ENCODE measurements at places on chromosomes 3 and 15.
A peak's percentile ranks its signal among the peaks of the same experiment; 100 is the strongest.

- no peak for DNase-seq
These were observed 63.1 kb upstream of the CSPG5 start for GRCh38 chr3:47641739-47642138.

- DNase-seq: no peak
These were observed 367.0 kb downstream of the TIGIT start for GRCh38 chr3:114660808-114661207.

- DNase-seq: no peak
These were observed 422.7 kb downstream of the PLCL2 start for GRCh38 chr3:17307482-17307881.

GRCh38 chr3:176046703-176047102, 1150.6 kb downstream of the TBL1XR1 start:
- no peak for DNase-seq

GRCh38 chr3:187957165-187957581, 196.8 kb upstream of the LPP start:
- DNase-seq: no peak

GRCh38 chr15:35040339-35041255, 44.5 kb downstream of the NANOGP8 start:
- DNase-seq: no peak

DNA sequence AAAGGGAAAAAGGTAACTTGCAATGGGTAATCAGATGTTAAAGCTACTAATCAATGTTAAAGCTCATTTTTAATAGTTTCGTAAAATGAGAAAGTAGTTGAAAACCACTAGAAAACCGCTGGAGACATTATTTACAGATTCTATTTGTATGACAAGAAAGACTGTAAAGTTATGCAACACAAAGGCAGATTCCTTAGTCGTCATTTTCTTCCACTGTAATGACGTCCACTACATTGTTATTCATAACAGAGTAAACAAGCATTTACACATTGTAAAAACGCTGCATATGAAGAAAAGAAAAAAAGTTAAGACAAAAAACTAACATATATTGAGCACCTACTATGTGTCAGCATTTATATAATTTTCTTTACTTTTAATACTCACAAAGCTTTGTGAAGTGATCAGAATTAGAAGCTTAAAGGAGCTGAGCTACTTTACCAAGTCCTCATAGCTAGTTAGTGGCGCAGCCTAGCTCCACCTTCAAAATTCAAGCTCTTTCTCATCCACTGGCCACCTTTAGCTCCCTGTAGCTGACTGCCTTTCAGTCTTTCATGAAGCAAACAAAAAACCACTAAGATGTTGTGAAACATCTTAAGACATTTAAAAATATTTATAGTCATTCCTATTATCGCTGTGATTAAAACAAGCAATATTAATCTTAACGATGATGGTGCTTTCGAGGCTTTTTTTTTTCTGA, 100.1 kb upstream of the CDIN1 start:
- DNase-seq: no peak

- no peak for DNase-seq
These were observed 435.0 kb downstream of the SHQ1 start for GRCh38 chr3:72413228-72413627.

DNA sequence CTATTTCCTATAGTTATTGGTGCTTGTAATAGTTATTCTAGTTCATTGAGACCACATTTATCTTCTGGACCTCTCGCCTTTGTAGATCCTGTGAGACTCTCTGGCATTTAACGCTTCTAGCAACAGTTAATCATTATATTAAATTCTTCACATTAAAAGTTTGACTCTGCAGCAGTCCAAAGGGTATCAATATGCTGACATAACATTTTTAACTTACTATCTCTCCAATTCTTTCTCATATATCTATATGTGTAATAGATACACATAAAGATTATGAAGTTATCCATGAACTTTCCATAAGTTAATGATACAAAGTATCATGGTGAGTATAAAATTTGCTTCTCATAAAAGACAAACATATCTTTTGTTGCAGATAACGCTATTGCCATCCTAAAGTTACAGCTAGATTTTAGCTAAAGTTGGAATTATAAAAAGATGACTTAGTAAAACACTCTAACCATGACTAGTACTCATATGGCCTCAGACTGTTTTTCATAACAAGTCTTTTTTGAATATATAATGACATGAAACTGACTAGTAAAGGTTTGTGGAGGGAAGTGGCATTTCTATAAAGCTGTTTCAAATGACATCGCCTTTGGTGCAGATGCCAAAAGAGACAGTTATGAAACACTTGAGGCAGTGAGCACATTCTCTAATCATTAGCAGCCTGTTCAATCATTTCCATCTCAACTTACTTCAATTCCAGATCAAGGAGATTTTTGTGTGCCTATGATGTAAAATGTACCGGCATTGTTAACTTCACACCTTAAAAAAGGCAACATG, 379.3 kb upstream of the CBLB start:
- DNase-seq: no peak

- DNase-seq: no peak
These were observed 90.0 kb downstream of the ANKRD28 start for GRCh38 chr3:15707779-15708178.

DNA sequence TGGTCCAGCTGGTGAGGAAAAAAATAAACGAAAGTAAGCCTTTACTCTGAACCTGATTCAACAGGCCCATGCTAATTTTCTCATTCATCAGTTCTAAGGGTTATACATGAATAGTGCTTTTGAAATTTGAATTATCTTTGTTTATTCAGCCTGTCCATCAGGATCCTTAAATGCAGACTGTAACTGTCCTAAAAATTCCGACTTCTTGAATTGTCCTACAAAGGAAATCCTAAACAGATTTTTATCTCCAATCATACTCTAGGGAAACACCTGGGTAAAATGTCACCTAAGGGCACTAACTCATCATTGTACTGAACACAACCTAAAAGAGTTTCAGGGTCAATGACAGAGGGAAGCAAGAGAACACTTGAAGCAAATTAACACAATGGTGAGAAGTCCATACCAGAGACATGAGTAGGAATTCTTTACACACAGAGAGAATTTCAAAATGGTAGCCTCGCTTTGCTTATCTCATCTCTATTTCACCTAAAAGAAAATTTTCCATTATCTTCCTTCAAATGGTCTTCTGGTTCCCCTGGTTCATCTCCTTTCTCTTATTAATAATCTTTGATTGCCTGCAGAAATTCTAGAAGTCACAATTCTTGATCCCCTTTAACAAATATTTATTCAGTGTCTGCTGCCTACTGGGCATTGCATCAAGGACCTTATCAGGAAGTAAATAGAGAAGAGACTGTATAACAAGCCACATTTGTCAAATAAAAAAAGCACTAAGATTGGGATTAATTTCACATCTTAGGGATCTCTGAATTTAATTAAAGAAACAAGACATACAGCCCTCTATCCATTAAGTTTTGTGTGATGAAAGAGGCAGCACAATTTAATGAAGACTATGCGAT, 182.7 kb downstream of the MEIS2 start:
- DNase-seq: no peak

- no peak for DNase-seq
These were observed 81.4 kb upstream of the PXYLP1 start for GRCh38 chr3:141150081-141150830.

DNA sequence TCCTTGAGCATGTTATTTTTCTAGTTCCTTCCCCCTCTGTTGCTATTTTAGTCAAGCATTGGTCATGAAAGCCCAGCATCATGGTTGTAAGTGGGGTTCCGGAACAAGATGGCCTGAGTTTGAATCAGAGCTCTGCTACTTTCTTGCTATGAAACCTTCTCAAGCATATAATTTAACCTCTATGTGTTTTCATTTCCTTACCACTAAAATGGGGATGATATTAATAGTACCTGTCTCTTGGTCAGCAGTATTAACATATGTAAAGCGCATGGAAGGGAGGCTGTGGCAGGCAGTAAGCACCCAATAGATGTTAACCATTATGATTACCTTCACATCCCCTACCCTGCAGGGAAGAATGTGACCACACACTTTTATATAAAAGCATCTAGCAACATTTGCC, 14.3 kb upstream of the SPRED1 start:
- no peak for DNase-seq

GRCh38 chr15:40290545-40290917, 7.7 kb upstream of the ANKRD63 start:
- no peak for DNase-seq

- DNase-seq: peak; percentile 27
These were observed 101.9 kb downstream of the CHDH start for GRCh38 chr3:53744351-53744750.

- DNase-seq: no peak
These were observed 280.2 kb upstream of the ICE2 start for GRCh38 chr15:60758961-60759729.

DNA sequence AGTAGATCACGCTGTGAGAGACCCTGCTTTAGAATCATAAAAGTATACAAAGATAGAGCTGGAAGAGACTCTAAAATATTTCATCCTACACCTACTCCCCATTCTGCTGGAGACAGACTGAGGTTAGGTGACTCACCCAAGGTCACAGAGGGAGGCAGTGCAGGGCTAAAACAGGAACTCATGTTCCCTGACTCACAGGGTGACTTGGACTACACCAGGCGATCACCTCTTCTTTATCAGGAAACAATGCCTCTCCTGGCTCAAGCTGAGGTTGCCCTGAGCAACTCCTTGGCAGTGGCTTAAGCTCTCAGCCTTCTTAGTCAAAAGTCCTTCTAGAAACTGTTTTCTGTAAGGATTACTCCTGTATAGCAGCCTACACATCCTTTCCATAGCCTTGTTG, 26.4 kb upstream of the TNFAIP8L3 start:
- peak; percentile 67 for DNase-seq

DNA sequence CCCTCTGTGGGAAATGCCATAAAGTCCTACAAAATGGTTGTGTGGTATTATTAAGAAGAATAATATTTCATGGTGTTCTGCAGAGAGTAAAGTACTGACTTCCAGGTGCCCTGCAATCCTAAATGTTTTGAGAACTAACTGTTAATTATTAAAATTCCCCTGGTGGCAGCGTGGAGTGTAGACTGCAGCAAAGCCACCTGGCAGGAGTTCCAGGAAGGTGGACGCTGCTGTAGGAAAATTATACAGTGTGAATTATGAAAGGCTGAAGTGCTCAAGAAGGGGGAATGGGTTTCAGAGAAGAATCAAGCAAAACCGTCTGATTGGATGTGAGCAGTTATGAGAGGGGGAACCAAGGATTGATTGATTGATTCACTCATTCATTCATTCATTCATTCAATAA, 572.4 kb upstream of the PPP2R3A start:
- no peak for DNase-seq

DNA sequence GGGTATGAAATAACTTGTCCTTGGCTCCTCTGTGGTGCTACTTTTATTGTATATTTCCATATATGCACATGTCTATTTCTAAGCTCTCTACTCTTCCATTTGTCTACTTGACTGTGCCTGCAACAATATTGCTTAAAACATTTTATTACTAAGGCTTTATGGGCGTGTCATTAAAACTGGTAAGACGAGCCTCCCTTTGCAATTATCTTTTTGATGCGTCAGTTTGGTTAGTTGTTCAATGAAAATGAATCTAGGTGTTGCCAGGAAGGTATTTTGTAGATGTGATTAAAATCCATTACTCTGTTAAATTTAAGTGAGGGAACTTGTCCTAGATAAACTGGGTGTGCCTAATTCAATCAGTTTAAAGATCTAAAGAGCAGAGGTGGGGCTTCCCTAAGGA, 12.9 kb upstream of the TRA2B start:
- DNase-seq: no peak

- DNase-seq: no peak
These were observed 7.2 kb upstream of the MAP4 start for GRCh38 chr3:48023377-48023776.

DNA sequence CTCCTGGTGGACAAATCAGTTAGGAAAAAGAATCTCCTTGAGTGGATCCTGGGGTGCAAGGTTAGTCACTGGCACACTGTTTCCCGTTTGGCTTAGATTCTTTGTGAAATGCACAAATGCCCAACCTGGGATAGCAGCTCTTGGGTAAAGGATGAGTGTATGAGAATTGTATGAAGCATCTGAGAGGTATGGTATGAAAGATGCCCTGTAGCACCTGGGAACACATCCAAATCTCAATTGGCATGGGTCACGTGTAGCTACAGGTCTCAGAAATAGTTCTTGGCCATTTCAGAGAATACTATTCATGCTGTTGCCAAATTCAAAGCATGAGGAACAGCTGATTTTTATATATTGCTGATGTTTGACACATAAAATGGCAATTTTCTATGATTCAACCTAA, 84.3 kb downstream of the KCNH8 start:
- no peak for DNase-seq

- DNase-seq: peak; percentile 26
These were observed 9.2 kb upstream of the GRIP2 start for GRCh38 chr3:14549256-14549919.

GRCh38 chr3:178907081-178907480, 164.5 kb downstream of the ZMAT3 start:
- no peak for DNase-seq

DNA sequence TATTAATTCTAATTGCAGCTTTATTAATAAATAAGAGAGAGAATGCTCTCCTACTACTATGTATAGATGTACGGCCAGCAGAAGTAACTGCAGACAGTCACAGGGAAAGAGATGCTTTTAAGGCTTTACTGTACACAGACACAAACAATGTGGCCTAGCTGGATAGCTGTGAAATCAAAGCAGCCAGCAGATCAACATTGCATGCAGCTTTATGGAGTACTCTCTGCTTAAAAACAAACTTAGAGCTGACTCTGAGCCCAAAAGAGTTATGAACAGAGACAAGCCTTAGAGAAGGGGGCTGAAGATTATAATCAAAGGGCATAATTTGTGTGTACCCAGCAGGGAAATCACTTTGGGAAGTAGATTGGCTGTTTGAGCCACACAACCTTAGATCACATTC, 47.2 kb downstream of the CADM2 start:
- no peak for DNase-seq

DNA sequence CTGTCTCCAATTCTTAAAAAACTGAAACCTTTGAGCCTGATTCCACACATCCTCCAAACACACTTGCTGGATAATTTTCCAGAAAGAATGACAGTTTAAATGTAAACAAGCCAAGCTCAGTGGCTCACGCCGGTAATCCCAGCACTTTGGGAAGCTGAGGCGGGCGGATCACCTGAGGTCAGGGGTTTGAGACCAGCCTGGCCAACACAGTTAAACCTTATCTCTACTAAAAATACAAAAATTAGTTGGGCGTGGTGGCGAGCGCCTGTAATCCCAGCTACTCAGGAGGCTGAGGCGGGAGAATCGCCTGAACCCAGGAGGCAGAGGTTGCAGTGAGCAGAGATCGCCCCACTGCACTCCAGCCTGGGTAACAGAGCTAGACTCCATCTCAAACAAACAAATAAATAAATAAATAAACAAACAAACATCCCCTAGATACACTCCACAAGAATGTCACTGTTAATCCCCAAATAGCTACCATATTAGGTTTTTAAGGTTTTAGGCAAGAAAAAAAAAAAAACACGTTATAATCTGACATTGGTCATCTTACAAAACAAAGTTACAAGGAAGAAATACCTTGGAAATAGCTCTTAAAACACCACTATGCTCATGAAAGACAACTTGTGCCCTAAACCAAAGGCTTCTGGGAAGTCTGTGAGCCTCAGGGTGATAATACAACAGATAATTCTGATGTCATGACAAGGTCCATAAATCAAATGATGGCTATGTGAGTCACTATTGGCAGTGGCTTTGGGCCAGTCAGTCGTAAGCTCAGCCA, 13.2 kb downstream of the TNIK start:
- no peak for DNase-seq

All from inflammatory macrophage treated with lipopolysaccharide for 1 hour (primary cell).